ENCODE measurements at places on chromosomes 7 and 10.

DNA sequence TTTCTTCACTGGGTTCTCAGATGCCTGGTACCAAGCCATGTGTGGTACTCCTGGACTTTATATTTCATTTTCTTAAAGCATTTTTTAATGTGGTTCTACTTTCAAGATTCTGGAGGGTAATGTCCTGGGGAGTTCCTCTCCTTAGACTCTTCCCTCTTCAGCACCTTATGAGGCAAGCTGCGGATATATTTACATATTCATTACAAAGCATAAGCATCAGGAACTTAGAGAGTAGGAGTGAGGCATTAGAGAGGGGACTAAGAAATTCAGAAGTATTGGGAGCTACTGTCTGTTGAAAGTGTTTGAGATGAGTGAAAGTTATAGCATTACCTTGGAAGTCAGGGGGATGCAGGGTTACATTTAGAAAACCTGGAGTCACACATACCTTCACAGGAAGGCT is 20.8 kb downstream of the AUTS2 start:
- DNase-seq = no peak

DNA sequence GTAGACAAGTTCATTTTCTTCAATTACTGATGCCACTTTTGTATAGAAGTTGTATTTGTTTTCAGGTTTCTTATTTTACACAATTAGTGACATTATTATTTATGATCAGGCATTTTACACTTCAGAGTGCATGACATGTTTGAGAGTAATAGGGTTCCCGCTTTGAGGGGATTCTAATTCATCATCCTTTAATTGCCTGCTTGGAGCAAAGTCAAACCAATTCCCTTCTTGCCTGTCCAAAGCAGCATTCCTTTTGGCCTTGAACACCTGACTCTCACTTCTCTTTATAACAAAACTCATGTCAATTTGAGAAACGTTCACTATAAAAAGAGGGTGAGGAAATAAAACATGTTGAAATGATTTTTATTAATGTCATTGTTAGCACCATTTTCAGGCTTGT is 1149.4 kb downstream of the NXPH1 start:
- DNase-seq = no peak

DNA sequence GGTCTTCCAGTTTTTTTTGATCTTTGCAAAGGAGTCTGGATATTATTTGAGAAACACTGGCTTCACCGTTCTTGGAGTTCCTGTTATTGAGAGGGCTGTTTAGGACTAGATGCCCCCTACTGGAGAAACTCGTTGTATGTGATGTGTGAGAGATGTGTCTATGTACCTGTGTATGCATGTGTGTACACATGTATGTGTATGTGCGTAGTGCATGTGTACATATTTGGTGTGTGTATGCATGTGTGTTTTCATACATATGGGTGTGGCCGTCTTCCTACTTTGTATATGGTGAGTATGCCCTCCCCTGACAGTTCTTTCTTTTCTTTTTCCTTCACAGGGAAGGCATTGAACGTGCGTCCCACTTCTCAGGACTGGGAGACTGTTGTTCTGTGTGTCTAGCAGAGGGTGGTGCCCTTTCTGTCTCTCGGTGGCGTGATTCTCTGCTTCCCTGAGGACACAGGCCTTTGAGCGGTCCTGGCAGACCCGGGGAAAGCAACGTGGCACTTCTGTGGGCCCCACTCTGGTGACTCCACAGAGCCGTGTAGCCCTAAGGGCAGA is 3.0 kb upstream of the CALHM3 start:
- DNase-seq = peak; percentile 64

GRCh38 chr7:16026253-16027020 is 340.0 kb upstream of the MEOX2 start:
- DNase-seq = no peak

DNA sequence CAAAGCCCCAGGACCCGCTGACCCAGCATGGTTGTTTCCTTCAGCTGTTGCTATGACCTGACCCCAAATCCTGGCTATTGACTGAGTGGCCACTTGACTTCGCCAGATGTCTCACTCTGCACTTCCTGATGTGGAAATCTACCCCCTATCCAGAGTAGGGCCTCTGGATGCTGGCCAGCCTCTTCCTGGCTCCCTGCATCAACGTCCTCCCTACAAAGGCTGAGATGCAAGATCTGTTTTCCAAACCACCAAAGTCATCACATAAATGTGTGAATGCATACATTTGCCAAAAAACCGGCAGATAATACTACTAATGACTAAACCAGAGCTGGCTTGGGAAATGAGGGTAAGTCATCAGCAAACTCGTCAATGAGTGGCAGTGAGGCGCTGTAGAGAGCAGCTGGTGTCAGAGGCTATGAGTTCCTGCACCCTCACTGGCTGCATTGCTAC is 70.4 kb downstream of the PYROXD2 start:
- peak; percentile 74 for DNase-seq

DNA sequence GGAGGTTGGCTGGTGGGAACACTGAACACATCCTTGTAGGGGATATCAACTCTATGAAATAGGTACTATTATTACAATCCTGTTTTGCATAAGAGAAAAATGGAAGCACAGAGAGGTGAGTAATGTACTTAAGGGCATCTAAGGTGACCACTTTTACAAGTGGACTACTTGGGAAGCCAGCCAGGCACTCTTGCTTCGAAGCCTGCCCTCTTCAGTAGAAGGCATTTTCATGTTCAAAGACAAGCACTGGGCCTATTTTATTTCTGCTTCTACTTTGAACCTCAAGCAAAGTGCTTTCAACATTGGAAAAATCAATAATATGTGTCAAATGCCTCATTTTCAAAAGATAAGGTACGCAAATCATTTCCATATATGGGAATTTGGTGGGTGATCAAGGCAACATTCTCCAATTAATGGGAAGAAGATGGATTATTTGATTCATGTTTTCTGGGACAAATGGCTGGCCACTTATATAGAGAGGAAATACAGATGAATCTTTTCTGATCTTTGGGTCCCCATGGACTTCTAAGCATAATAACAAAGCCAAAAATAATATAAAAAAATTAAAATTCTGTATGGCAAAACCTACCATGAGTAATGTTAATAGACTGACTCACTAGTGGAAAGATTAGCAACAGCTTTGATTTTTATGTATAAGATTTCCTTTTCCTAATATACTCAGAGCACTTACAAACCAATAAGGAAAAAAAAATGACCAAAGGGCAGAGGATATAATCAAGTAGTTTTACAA is 270.2 kb downstream of the FRMD4A start:
- no peak for DNase-seq

DNA sequence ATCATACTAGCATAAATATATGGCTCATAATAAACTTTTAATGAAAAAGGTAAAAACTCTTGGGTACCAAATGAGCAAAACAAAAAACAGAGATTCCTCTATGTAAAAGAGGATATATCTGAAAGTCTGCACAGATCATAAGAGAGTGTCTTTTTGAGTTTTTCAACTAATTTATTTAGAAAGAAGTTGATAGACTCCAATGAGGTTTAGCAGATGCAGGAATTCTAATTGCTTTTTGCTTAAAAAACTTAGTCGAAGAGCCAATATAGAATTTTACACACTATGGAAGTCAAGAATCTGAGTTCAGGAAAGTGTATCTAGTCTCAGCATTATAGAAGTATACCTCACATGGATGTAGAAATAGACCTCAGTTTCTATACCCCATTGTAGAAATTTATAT is 3.4 kb upstream of the MLLT10 start:
- no peak for DNase-seq

DNA sequence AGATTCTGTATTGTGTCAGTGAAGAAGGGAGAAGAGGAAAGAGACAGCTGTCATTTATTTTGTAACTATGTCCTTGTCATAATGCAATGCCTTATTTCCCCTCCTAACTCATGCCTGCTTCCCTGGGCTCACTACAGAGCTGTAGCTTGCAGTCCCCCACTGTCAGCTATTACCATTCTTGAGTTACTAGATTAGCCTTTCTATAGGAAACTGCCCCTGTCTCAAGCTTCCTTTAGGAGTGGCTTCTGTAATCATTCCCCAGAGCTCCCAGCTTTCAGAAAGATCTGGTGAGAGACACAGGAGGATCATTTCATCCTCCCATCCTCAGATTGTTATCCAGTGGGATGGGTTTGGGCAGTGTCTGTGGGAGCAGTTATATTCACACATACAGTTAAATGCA is 32.4 kb upstream of the SMKR1 start:
- no peak for DNase-seq

GRCh38 chr7:8113184-8113583 is 144.6 kb downstream of the GLCCI1 start:
- no peak for DNase-seq

- DNase-seq = no peak
These were observed 47.4 kb downstream of the JAZF1 start for GRCh38 chr7:28132959-28133870.

GRCh38 chr7:108136191-108136688 is 6.1 kb upstream of the LAMB4 start:
- DNase-seq = no peak

- DNase-seq = no peak
These were observed 29.6 kb downstream of the ARHGAP21 start for GRCh38 chr10:24694086-24694485.

- DNase-seq = no peak
These were observed 51.2 kb downstream of the PRKAG2 start for GRCh38 chr7:151825721-151826120.

DNA sequence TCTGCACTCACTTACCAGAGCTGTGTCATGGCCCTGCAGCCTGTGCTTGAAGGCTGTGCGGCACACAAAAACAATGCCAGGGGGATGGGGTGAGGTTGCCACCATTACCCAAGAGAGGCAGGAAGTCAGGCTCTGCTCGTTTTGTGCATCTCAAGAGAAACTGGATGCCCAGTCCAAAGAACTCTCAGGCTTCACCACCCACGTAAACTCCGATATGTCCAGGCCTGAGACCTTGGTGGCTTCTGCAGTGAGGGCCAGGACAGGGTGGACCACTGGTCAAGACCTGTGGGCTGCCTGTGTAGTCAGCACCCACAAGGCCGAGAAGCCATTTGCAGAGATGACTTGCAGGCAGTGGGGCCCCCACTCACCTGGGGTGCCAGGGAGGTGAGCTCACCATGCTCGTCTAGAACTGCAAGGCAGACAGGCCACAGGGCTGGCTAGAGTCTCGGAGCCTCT is 54.7 kb upstream of the EBF3 start:
- DNase-seq = no peak

- no peak for DNase-seq
These were observed 73.7 kb downstream of the NKX6-2 start for GRCh38 chr10:132712291-132712690.

GRCh38 chr10:69340695-69341094 is 62.4 kb downstream of the HK1 start:
- no peak for DNase-seq

- DNase-seq = no peak
These were observed 202.8 kb upstream of the MKLN1 start for GRCh38 chr7:131124867-131125266.

- no peak for DNase-seq
These were observed 237.6 kb downstream of the DIP2C start for GRCh38 chr10:451856-452255.

DNA sequence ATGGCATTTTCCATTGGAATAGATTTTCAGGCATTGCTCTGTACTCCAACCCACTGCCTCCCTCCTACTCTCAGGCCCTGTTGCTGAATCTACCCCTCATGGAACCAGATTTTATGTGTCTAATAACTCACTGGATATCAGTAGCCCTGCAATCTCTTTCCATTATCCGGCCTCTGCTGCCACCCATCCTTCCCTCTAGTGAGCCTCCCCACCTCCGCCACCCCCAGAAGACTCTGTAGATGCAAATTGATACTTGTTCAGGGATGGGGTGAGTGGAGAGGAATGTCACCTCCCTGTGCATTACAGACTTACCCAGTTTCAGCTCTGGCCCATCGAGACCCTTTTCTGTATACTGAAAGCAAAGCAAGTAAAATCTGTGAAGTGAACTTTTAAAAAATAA is 52.3 kb upstream of the PHYHIPL start:
- DNase-seq = no peak

DNA sequence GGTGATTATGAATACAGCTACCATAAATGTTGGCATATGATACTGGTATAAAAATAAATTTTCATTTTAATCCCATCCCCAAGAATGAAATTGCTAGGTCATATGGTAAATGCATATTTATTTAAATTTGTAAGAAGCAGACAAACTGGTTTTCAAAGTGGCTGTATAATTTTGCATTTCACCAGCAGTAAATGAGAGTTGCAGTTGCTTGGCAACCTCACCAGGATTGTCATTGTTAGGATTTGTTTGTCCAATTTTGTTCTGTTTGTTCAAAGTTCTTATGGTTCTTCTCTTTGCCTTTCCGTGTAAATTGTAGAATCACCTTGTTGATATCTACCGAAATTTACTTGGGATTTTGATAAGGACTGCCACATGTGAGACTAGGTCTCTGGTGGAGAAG is 237.4 kb downstream of the OTUD1 start:
- DNase-seq = no peak

GRCh38 chr7:75727881-75728593 is 10.7 kb downstream of the HIP1 start:
- no peak for DNase-seq

GRCh38 chr7:1312136-1313070 is 79.7 kb downstream of the UNCX start:
- DNase-seq = no peak

- no peak for DNase-seq
These were observed 61.3 kb downstream of the KAT6B start for GRCh38 chr10:74887614-74888284.

DNA sequence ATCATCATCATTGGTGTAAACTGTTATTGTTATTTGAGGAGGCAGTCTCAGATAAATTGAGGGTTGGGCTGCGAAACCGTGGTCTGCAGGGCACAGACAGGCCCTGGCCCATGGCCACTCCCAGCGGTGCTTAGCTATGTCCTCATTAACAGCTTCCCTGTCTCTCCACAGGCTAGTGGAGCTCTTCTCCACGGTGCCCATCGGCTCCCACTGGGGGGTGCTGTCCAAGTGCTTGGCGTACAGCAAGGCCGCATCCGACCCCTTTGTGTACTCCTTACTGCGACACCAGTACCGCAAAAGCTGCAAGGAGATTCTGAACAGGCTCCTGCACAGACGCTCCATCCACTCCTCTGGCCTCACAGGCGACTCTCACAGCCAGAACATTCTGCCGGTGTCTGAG is 21.6 kb downstream of the GPR26 start:
- DNase-seq = no peak

GRCh38 chr10:13857451-13857850 is 270.7 kb downstream of the PRPF18 start:
- DNase-seq = no peak

DNA sequence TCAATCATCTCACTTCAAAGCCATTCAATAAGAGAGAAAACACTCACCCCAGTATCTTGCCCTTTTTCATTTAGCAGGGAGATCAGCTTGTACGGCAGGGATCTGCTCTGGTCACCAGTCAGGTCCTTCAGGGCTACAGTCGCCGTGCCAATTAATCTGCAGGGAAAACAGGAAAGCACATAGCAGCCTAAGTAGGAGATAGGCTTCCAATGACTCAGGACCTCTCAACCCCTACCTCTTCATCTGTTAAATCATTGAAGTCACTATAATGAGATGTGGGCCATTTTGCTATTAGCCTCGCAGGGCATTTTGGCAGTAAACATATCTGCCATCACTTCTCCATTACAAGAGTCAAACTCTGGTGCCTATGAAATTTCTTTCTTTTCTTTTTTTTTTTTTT is 50.8 kb downstream of the MYOF start:
- DNase-seq = no peak
